Sigmoid colon (tissue), 7 donors: ENCODE measurements at places on chromosomes 12 and 14. TPM values are rescaled to one million over a fixed set of nuclear protein-coding genes. Genes with fewer than 3 reads are reported as not detected.

Gene JKAMP
- 26.6 TPM for total RNA-seq

Gene TGM1
- total RNA-seq, result 0.33 TPM

Gene AICDA
- not detected for total RNA-seq

Gene PLBD1
- 8.7 TPM for total RNA-seq

Gene LIN7A
- total RNA-seq, result 10.7 TPM

Gene G2E3
- total RNA-seq, result 6.7 TPM

Gene ITGB7
- 1.4 TPM for total RNA-seq

Gene IFNG-AS1
- total RNA-seq, result not detected

- H3K27ac ChIP-seq, result no peak overlapping the region
- H3K4me1 ChIP-seq, result no peaks in the 10 kb centered on the region
- DNase-seq, result no peak
- no peak overlapping the region for H3K4me3 ChIP-seq
These were observed 75.1 kb downstream of the CLMN start for GRCh38 chr14:95244587-95244986.

- no peak for DNase-seq
- H3K4me1 ChIP-seq, result peaks cover 63% of the 10 kb centered on the region
- H3K4me3 ChIP-seq, result no peak overlapping the region
- H3K27ac ChIP-seq, result no peak overlapping the region
- H3K27me3 ChIP-seq, result no peaks in the 10 kb centered on the region
These were observed 10.0 kb downstream of the MARK3 start for GRCh38 chr14:103395244-103395643.

GRCh38 chr12:49982246-49983087 lies 9.7 kb downstream of the AQP6 start:
- H3K36me3 ChIP-seq, result no peaks in the 10 kb centered on the region
- H3K27me3 ChIP-seq, result no peaks in the 10 kb centered on the region
- no peak for DNase-seq

GRCh38 chr12:118220702-118221101 lies 84.8 kb downstream of the PEBP1 start:
- DNase-seq, result no peak
- H3K27ac ChIP-seq, result no peak overlapping the region
- no peaks in the 10 kb centered on the region for H3K27me3 ChIP-seq
- no peak overlapping the region for H3K4me3 ChIP-seq
- H3K36me3 ChIP-seq, result no peaks in the 10 kb centered on the region
- H3K4me1 ChIP-seq, result no peaks in the 10 kb centered on the region

DNA sequence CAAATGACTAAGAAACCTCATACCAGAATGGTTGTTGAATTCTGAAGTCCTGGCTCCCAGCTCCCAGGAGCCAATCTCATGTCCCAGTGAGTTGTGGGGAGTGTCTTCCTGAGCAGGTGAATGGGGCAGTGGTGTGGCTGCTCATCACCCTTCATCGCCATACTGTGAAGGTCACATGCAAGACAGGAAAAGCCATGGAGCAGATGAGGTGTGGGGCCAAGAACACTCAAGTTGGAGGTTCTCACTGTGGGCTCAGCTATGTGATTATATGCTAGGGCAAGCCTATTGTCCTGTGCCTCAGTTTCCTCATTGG lies 16.6 kb upstream of the TSPAN11 start:
- DNase-seq, result no peak
- H3K36me3 ChIP-seq, result no peaks in the 10 kb centered on the region
- H3K27ac ChIP-seq, result peak overlapping the region; percentile 18
- no peaks in the 10 kb centered on the region for H3K4me1 ChIP-seq
- no peak overlapping the region for H3K4me3 ChIP-seq

DNA sequence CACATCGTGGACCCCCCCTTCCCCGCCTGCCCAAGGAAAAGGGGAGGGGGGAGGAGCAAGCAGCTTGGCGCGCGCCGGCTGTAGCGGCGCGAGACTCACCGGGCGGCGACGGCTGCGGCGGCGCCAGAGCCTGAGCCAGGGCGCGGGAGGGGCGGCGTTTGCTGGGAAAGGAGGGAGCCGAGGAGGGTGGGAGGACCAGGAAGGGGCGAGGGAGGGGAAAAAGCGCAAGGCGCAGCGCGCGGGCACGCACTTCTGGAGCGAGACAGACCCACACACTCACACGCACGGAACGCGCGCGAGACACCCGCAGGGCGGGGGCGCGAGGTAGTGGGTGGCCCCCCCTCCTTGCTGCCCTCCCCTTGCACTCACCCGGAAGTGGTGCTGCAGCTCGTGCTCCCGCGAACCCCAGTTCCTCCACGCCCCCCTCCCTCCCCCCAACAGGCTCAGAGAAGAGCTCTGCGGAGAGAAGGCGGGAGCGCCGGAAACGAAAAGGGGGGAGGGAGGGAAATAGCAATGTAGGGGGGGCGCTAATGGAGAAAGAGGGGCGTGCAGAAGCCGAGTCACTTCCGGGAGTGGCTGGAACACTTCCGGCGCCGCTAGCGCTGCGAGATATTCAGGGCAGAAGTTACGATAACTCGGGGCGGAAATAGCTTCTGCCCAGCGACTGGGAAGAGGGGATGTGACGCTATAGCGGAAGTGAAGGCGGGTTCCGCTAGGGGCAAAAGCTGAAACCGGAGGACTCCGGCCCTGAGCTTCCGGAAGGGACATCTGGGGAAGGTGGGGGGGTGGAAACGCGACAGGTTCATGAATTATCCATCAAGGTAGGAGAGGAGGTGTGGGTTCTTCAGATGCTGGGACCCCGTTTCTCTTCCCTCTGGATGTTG lies at the start of gene ZNF384:
Gene ZNF384 (minus strand): TSS at position 377 of the 884 bp plus-strand sequence. CDS start 9,855 bp downstream, outside the sequence.
- no peaks in the 10 kb centered on the region for H3K27me3 ChIP-seq
- peaks cover 40% of the 10 kb centered on the region for H3K4me1 ChIP-seq
- peak; percentile 99 for DNase-seq
- H3K27ac ChIP-seq, result peak within 1 kb of the TSS; percentile 100

GRCh38 chr14:39957987-39958386 lies 525.8 kb upstream of the FBXO33 start:
- H3K36me3 ChIP-seq, result no peaks in the 10 kb centered on the region
- no peak overlapping the region for H3K27ac ChIP-seq
- H3K4me3 ChIP-seq, result no peak overlapping the region
- no peak for DNase-seq
- no peaks in the 10 kb centered on the region for H3K27me3 ChIP-seq

DNA sequence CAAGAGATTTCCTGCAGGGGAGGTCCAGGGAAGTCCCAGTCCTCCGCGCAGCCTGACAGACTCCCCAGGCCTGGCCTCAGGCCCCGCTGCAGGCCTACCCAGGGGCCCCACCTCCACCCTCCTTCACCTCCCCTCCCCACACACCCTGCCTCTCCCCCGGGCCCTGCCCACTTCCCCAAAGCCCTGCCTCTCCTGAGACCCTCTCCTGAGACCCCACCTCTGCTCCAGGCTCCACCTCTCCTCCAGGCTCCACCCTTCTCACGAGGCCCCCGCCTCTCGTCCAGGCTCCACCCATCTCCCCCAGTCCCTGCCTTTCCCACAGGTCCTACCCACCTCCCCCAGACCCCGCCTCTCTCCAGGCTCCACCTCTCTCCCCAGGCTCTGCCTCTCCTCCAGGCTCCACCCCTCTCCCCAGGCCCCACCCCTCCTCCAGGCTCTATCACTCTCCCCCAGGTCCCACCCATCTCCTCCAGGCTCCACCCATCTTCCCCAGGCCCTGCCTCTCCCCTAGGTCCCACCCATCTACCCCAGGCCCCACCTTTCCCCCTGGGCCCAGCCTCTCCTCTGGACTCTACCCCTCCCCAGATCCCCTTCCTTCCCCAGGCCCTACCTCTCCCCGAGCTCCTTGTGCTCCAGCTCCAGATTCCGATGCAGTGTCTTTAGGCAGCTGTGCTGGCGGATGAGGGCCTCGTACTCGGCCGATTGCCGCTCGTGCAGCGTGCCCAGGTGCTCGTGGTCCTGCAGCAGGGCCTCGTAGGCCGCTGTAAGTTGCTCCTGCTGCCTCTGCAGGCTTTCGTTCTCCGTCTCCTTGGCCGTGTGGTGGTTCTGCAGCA lies 58.8 kb upstream of the GPR68 start:
- H3K4me1 ChIP-seq, result no peaks in the 10 kb centered on the region
- H3K4me3 ChIP-seq, result no peak overlapping the region
- H3K27me3 ChIP-seq, result no peaks in the 10 kb centered on the region
- no peak overlapping the region for H3K27ac ChIP-seq
- no peak for DNase-seq

DNA sequence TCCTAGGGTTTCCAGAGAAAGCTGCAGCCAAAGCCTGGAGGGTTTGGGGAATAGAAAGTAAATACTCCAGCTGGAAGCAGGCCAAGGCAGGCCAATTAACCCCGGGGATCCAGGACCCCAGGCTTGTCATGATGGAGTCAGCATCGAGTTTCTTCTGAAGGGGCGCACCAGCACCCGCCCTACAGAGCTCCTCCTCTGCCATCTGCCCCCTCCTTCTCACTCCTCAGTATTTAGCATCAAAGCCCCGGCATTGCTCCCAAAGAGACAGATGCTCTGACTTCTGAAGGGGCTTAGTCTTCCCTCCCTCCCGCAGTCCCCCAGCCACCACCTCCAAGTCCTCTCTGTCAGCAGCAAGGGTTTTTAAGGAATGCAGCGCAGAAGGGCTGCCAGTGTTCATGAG lies 285.1 kb upstream of the NOS1 start:
- no peak overlapping the region for H3K27ac ChIP-seq
- H3K27me3 ChIP-seq, result no peaks in the 10 kb centered on the region
- no peaks in the 10 kb centered on the region for H3K4me1 ChIP-seq
- no peak for DNase-seq
- H3K36me3 ChIP-seq, result no peaks in the 10 kb centered on the region
- no peak overlapping the region for H3K4me3 ChIP-seq

DNA sequence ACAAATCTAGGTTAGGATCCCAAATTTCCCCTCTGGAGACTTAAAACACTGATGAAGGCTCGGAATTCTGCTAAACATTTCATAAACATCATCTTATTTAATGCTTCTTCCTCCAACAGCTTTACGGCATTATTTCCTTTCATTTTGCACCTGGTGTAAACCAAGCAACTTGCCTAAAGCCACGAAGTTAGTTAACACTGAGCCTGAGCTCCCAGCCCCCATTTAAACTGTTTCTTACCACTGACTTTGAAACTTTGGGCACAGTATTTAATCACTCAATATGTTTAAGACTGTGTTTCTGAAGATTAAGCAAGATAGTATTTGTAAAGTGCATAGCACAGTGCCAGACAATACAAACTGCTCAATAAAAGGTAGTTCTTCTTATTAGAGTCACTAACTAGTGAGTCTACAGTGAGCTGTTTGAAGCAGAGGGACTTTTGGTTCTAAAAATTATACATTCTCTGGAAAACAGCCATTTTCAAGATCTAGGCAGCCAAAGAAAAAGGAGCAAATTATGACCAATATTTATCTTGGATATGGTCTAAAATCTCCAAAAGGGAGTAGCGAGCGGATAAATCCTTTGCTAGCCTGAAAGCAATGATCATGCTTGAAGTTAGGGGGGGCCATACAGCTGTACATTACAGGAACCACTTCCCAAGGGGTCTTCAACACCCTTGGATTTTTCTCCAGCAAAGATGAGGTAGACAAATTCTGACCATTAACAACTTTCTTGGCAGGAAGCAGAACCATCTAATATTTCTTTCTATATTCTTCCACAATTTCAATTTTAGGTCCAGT lies 4.0 kb downstream of the EGLN3 start:
- H3K4me1 ChIP-seq, result peaks cover 30% of the 10 kb centered on the region
- peak overlapping the region; percentile 35 for H3K27ac ChIP-seq
- no peak overlapping the region for H3K4me3 ChIP-seq
- no peaks in the 10 kb centered on the region for H3K27me3 ChIP-seq

- H3K4me3 ChIP-seq, result no peak overlapping the region
- DNase-seq, result no peak
- H3K27ac ChIP-seq, result no peak overlapping the region
- no peaks in the 10 kb centered on the region for H3K27me3 ChIP-seq
These were observed 12.6 kb downstream of the KCNH5 start for GRCh38 chr14:63032641-63033040.

DNA sequence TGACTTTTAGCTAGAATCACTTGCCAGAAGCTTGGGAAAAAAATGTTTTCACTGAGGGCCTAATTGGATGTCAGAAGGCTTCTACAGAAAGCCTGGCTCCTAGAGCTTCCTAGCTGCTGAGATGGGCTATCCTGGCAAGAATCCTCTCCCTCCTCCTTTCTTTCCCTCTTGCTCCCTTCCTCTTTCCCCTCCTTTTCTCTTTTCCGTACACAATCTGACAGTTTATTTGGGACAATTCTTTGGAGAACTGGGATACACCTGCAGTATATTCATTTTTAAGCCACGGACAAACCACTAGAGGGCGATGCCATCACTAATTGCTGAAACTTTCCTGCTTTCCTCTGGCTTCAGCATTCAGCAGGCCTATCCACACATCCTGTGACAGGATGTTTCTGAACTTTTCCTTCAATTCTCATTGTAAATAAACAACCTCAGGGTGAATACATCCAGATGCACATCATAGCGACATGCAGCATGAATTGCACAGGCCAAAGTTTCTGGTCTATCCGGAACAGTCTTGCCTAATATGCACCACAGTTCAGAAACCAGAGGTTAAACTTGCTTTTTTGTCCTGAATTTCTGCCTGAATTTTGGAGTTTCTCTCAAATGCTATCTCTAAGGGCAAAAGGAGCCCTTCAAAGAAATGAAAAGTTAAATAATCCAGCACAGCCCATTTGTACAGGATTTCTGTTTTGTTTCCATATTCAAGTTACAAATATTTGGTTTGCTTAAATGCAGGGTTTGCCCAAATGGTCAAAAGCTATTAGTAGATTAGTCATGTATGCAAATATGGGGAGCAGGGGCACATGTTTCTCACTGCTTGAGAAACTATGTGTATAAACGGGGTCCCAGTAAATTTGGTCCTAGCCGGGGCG lies 142.8 kb downstream of the PAWR start:
- no peak overlapping the region for H3K4me3 ChIP-seq
- no peaks in the 10 kb centered on the region for H3K36me3 ChIP-seq
- no peaks in the 10 kb centered on the region for H3K27me3 ChIP-seq
- DNase-seq, result no peak
- H3K4me1 ChIP-seq, result no peaks in the 10 kb centered on the region

- no peak overlapping the region for H3K4me3 ChIP-seq
- peak; percentile 92 for DNase-seq
- H3K27me3 ChIP-seq, result no peaks in the 10 kb centered on the region
These were observed 5.6 kb upstream of the LBHD2 start for GRCh38 chr14:103078420-103078749.

DNA sequence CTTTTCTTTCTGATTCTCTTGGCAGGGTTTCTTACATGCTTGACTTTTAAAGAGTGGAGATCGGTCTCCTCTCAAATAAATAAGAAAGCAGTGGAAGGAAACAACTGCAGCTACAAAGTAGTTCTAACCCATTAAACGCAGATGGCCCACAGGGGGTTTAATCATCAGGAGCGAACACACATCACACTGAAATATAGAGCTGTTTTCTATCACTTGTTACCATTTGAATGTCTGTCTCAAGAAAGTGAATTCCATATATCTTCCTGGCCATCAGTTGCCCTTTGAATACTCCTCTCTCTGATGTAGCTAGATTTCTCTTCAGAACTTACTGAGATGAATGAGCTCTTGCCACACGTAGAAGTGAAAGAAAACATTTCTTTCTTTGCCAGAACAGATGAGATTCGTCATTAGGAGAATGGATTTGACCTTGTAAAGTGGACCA lies 29.1 kb downstream of the ALX1 start:
- no peaks in the 10 kb centered on the region for H3K36me3 ChIP-seq
- DNase-seq, result no peak
- no peaks in the 10 kb centered on the region for H3K27me3 ChIP-seq
- H3K27ac ChIP-seq, result no peak overlapping the region
